NCI-H1092 (cell line): ENCODE measurements at places on chromosomes 5 and 9.
A peak's percentile ranks its signal among the peaks of the same experiment; 100 is the strongest.

- no peak for DNase-seq
Observed at GRCh38 chr9:120559546-120559945, 20.4 kb downstream of the CDK5RAP2 start.

- DNase-seq = no peak
Observed at GRCh38 chr5:68341006-68341405, 125.5 kb downstream of the PIK3R1 start.

DNA sequence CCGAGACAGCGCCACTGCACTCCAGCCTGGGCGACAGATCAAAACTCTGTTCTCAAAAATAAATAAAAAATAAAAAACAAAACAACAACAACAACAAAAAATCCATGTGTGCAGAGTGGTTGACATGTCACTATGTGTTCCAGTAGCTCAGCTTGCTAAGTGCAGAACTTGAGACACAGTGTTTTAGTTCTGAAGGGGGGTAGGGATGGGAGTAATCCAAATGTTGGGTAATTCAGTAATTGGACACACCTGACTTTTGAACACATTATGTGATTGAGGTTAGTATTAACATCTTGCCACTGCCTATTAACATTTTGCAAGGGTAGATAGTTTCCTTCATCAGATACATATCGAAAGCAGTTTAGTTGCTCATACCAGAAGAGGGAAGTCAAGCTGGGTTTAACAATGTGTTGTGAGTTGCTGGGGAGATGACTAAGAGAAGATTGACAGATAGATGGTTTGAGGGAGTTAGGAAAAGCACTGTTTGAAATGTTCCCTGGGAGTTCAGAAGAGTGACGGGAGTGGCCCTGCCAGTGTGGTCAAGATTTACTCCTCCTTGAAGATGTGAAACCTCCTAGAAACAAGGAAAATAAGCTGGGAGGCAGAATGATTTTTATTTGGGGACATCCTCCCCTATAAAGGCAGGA, 928 bp downstream of the HACD4 start:
- DNase-seq = no peak

DNA sequence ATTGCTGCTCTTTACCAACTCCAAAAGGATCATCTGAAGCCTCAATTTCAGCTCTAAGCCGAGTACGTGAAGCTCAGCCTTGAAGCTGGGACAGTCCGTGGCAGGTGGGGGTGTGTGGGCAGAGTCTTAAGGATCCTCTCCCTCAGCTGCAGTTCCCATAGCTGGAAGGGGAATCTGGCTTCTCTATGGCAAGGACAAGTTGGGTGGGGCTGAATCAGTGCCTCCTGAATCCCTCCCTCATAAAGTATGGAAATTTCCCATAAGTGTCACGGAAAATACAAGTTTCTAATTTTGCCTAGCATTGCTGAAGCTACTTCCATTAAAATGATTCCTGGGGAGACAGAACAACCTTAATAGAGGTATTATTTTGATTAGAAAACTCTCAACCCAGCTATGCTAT, 47.9 kb upstream of the SMIM32 start:
- no peak for DNase-seq

- no peak for DNase-seq
Observed at GRCh38 chr5:40485021-40485998, 194.4 kb upstream of the PTGER4 start.

DNA sequence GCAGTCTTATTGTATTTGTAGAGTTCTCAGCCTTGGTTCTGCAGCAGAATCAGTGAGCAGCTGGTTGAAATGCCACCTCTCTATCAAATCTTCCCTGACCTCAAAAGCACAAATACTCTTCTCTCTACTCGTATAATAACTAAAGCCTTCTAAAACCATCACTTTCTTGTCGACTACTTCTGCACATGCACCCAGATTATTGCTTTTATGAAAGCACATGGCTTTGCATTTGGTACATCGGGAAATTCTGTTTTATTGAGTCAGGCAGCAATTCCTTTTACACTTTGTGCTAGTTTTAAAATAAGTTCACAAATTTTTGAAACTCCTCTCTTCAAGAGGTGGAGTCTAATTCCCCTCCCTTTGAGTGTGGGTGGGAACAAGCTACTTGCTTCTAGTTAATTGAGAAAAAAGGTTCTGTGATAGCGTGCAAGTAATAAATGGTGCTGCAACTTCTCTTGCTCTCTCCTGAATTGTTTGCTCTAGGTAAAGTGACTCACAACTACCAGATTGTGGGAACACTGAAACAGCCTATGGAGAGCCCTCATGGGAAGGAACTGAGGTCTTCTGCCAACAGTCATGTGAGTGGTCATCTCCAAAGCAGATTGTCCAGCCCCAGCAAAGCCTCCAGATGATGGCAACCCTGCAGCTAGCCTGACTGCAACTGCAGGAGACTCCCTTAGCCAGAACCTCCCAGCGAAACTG, 66.0 kb upstream of the TAF1L start:
- no peak for DNase-seq

GRCh38 chr9:112059145-112059965, 115.7 kb downstream of the SUSD1 start:
- no peak for DNase-seq

DNA sequence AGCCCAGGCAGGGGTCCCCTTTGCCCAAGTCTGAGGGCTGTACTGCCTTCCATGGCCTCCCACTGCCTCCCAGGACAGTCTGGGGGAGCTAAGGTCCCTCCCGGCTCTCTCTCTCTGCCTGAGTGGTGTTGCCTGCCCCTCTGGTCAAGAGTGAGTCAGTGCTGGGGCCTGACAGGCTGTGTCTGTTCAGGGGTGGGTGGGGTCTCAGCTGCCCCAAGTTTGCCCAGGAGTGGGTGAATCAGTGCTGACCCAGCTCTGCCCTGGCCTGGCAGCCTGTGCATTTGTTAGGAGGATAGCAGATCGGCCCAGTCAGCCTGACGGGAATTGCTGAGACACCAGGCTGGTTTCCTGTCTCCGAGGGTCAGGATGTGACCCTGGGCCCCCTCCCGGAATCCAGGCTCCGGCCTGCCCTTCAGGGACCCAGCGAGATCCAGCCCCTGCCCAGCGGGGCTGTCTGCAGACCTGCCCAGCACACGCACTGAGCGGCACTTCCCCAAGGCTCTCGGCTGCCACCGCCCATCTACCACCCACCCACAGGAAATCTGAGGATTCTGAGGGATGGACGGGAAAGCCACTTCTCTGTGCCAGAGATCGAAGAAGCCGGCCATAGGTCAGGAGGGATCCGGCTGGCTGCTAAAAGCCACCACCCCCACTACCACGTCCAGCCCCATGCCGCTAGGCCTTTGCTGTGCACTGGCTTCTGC, 15.9 kb downstream of the ENG start:
- no peak for DNase-seq

- DNase-seq = no peak
Observed at GRCh38 chr9:109179801-109180523, 12.9 kb upstream of the FRRS1L start.

GRCh38 chr9:136050266-136050700, 44.8 kb downstream of the NACC2 start:
- DNase-seq = no peak

DNA sequence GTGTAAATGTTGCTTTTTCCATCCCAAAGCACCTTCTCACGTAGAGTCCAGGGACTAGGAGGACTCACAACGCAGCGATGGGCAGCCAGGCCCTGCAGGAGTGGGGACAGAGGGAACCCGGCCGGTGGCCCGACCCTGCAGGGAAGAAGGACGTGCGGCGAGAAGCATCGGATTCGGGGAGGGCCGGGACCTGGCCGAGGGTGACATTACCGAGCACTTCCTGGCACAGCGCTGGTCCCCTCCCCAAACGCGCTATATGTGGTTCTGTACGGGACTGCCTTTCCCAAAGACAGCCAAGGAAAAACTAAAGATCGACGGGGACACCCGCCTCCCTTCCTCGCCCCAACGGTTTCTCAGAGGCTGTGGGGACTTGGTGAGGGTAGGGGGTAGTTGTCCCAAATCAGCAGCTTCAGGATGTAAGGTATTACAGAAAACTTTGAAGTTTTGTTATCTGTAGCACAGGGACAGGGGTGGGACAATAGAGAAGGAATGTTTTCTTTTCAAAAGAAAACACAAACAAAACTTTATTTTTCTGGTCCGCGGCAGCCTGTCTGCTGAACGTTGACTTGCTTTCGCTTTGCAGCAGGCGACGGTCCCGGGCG, 887 bp upstream of the MAP3K1 start:
- DNase-seq = no peak

- no peak for DNase-seq
Observed at GRCh38 chr9:133564451-133565116, 30.1 kb downstream of the ADAMTSL2 start.

DNA sequence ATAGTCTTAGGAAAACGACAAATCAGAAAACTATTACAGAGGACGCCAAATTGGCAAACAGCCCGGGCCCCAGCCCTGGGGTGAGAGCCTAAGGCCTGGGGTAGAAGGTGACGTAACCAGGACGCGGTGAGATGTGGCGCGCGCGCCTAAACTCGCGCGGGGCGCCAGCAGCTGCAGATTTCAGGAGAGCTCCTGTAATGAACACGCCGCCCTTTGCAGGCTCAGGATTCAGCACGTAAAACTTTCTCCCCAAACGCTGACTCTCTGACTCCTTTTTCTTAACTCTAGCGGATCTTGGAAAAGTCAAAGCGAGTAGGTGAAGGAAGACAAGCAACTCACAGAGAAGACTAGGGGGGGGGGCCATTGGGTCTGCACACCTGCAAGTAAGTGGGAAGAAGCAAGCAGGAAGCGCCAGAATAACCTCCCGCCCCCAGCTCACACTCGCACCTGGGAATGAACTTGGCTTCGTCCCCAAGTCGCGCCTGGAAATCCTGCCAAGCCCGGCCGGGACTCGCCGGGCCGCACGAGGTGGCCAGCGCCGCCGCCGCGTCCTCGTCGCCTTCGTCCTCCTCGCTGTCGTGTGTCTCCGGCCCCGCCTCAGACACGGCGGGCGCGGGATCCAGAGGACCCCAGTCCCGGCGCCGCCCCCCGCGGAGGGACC, 822 bp downstream of the RASEF start:
- peak; percentile 61 for DNase-seq

GRCh38 chr9:126395439-126396212, 69.0 kb downstream of the MVB12B start:
- DNase-seq = no peak

DNA sequence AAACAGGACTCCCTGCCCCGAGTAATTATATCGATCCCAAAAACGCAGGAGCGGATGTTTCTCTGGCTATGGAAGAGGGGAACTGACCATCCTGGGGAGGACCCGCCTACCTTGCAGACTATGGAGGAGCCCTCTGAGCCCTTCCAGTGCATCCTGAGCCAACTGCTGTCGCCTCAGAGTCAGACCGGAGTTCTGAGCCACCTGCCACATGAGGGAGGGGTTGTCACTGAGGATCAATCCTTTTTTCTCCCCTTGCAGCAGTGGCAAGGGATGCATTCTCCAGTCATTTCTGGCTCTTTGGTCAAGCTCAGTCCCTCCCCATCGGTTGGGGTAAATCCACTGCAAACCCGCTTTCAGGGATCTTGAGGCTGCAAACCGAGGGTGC, 709 bp downstream of the FANCG start:
- DNase-seq = no peak

DNA sequence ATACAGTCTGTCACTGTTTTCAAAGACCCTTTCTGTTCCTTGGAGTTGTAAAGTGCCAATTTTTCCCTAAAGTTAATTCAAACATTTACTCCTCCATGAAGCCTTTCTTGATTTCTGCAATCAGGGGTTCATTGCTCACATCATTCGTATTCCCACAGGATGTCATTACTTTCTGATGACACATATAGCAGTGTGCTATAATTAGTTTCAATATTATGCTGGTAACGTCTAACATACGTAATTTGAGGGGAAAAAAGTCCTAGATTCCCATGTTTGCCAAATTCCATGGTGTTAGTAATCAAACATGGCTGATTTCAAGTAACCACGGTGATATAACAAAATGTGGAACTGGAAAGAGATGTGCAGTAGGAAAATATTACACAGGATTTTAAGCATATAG, 468.2 kb upstream of the MEF2C start:
- no peak for DNase-seq

DNA sequence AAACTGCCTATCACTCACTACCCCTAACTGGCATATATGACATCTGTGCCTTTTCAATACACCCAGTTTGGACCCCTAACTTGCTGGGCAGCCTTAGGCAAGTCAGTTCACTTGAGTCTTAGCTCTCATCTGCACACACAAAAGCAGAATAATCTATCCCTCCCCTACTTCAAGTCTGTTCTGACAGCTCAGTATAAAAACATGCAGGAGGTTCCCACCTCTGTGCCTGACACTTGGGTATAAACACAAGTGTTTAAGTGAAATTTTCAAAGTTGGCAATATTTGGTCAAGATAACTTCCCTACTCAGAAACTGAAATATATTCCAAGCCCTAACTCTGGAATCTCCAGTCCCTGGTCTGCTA, 12.6 kb downstream of the HNRNPH1 start:
- DNase-seq = no peak

DNA sequence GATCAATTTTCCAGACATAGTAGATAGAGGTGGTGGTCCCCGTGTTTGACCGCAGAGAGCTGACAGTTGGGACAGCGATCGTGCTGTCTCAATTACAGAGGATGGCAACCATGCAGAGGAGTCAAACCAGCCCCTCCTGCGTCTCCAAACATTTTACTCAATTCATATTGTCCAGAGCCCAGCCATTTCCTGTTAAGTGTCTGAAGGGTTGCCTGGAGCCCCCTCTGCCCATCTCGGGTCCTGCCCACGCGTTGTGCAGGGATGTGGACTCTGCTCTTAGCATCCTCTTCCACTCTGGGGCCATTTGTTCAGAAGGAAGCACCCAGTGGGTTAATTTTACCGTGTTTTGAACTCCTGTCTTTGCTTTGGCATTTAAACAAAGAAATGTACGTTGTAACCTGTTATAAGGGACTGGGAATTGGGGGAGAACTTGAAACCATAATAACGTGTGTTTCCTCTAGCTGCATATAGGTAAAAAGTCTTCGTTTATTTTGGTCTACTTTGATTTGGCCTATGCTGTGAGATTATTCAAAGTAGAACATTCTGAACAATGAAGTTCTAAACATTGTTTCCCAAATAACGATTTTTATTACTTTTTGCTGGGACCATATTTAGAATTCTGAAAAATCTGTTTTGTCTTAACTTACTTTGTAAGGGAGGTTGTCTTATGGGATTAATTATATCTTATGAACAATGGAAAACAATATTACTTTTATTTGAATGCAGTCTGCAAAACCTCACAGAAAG, 876 bp downstream of the EGFLAM start:
- no peak for DNase-seq

- no peak for DNase-seq
Observed at GRCh38 chr5:9625286-9625685, 4.9 kb downstream of the TAS2R1 start.

GRCh38 chr5:178332210-178332641, 99.6 kb upstream of the PHYKPL start:
- no peak for DNase-seq

GRCh38 chr5:33257807-33258429, 182.8 kb upstream of the TARS1 start:
- DNase-seq = no peak

GRCh38 chr5:39138892-39139291, 64.7 kb upstream of the RICTOR start:
- no peak for DNase-seq

DNA sequence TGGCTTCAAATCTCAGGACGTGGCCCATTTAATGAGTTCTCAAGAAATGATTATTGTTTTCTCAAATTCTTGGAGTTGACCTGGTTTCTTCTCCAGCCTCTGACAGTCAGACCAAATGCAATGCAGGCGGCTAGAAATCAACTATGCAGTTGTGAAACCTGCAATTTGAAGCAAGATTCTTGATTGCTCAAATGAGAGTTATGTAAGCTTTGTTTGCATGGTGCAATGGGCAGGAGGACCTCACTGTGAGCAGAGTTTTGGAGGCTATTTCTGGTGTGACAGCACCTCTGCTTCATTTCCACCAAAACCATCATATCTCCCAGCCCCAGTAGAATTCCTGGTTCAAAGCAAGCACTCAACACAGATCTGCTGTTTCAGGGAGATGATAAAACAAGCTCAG, 500.0 kb upstream of the KLF4 start:
- no peak for DNase-seq

GRCh38 chr9:17531642-17532254, 47.1 kb upstream of the SH3GL2 start:
- DNase-seq = peak; percentile 13
